Retinal pigment epithelial cell (primary cell): ENCODE measurements at places on chromosomes 13 and 19.

DNA sequence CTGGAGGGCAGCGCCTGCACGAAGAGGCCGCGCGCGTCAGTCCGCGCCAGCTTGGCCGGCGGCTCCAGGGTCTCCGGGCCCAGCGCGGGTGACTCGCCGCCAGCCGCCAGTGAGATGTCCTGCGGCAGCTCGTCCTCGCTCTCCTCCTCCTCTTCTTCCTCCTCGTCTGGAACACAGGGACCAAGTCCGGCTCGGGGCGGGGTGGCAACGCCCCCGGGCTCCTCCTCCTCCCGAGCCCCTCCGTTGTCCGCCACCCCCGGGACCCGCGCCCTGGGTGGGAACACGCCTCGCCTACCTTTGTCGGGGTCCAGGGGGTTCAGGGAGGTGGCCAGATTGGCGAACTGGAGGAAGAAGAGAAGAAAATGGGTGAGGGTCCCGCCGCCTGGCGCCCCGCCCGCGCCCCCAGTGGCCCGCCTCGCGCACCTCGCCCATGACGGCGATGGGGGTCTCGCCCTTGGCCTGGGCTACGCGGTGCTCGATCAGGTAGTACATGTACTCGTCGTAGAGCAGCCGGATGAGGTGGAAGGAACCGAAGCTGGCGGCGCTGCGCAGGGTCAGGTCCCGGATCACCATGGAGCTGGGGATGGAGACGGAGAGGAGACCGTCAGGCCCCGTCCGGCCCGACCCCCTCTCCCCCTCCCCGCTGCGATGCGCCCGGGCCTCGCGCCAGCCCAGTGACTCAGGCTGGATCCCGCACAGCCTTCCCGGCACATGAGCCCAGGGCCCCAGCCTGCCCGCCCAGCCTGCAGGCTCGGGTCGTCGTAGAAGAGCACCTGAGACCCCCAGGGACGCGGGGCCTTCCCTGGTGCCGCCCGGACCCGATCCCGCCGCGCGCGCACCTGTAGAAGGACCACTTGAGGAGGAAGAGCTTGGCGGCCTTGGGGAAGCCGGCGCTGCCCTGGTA, 10.6 kb downstream of the DCAF15 start:
- DNase-seq, result no peak

DNA sequence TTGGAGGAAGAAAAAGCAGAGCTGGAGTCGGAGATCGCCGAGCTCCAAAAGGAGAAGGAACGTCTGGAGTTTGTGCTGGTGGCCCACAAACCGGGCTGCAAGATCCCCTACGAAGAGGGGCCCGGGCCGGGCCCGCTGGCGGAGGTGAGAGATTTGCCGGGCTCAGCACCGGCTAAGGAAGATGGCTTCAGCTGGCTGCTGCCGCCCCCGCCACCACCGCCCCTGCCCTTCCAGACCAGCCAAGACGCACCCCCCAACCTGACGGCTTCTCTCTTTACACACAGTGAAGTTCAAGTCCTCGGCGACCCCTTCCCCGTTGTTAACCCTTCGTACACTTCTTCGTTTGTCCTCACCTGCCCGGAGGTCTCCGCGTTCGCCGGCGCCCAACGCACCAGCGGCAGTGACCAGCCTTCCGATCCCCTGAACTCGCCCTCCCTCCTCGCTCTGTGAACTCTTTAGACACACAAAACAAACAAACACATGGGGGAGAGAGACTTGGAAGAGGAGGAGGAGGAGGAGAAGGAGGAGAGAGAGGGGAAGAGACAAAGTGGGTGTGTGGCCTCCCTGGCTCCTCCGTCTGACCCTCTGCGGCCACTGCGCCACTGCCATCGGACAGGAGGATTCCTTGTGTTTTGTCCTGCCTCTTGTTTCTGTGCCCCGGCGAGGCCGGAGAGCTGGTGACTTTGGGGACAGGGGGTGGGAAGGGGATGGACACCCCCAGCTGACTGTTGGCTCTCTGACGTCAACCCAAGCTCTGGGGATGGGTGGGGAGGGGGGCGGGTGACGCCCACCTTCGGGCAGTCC, 5.0 kb downstream of the FOSB start:
- no peak for DNase-seq

DNA sequence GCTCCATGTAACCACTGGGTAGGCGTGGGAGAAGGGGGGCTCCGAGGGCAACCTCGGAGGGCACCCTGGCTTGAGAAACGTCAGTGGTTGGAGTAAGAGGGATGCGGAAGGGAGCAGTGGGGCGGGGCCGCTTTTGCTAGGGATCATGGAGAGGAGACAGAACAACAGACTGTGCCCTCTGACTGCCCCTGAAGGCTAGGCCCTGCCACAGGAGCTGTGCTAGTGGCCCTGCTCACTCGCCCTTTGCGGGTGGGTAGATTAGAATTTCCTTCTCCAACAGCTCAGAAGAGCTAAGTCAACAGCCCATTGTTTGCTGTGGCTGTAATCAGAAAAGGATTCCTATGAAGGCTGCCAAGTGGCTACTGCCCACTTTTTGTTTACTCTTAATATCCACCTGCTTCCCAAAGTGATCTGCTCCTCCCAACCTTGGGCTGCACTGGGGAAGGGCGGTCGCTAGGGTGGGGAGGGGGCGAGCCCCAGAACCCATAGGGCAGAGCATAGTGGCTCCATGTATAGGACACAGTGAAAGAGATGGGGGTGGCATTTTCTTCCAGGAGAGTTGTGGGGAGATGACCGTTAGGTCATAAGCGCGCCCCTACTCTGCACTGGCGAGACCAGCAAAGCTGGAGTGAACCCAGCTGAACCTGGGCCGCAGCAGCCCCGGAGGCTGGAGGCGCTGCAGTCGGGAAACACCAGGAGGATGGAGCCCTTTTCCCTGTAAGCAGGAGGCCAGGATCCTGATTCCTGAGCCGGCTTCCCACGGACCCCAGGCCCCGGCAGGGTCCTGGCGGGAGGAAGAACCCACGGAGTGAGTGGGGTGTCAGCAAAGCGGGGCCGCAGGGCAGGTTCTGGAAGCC, 1.9 kb upstream of the C1QTNF9 start:
- peak; percentile 2 for DNase-seq

DNA sequence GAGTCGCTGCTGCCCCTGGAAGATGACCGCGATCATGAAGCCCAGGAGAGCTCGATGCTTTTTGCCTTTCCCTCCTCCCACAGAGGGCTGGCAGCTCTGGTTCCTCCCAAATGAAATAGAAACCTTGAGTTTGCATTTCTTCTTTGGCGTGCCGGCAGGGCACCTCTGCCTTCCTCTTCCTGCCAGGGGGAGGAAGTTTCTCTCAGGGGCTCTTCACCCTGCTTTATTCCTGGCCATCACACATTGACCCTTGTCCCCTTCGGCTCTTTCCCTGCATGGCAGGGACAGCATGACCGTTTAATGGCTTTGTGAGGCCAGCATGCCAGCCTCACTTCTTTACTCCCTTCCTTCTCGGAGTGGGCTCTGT, 47.9 kb downstream of the ACTN4 start:
- no peak for DNase-seq

DNA sequence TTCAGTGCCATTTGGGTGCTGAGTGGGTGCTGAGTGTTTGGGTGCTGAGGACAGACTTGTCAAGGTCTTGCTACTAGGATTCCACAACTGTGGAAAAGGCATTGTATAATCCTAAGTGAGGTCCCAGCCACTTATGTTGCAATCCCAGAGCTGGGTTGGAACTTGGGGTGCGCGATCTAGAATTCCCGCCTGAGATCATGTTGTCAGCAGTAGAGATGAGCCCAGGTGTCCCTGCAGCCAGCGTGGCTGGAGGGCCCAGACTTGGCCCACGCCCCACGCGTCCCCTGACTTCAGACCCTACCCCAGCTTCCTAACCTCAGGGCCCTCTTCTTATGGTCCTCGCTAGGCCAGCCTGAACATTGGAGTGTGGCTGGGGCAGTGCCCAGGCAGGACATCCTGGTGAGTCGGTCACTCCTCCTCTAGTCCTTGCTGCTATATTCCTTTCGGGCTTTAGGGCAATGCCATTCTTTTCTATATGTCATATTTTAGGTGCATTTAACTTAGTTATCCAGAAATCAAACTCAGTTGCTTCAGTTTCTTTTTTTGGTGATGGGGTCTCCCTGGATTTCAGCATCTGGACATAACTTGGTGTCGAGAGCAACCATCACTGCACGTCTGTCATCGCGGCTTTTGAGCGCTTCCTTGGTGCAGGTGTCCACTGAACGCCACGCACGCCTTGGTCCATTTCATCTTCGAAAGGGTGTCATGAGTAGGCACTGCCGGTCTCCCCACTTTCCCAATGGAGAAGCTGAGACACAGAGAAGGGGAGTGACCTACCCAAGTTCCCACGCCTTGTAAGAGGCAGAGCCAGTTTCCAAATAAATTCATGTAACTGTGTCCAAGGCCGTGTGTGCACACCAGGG, 46.4 kb upstream of the F7 start:
- no peak for DNase-seq

- DNase-seq, result no peak
Observed at GRCh38 chr19:7997809-7998480, 7.5 kb downstream of the ELAVL1 start.

DNA sequence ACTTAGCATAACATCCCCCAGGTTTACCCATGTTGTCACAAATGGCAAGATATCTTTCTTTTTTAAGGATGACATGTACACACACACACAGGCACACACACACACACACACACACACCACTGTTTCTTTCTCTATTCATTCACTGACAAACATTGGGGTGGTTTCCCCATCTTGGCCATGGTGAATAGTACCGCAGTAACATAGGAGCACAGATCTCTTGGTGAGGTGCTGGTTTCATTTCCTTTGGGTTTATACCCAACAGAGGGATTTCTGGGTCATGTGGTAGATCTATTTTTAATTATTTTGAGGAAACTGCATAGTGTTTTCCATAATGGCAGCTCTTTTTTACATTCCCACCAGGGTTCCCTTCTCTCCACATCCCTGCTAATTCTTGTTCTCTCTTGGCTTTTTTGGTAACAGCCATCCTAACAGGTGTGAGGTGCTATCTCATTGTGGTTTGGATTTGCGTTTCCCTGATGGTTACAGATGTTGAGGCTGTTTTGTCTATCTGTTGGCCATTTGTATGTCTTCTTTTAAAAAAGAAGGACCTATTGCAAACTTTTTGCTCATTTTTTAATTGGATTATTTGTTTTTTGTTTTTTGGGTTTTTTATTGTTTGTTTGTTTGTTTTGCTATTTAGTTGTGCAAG, 251.7 kb upstream of the IRS2 start:
- DNase-seq, result no peak

DNA sequence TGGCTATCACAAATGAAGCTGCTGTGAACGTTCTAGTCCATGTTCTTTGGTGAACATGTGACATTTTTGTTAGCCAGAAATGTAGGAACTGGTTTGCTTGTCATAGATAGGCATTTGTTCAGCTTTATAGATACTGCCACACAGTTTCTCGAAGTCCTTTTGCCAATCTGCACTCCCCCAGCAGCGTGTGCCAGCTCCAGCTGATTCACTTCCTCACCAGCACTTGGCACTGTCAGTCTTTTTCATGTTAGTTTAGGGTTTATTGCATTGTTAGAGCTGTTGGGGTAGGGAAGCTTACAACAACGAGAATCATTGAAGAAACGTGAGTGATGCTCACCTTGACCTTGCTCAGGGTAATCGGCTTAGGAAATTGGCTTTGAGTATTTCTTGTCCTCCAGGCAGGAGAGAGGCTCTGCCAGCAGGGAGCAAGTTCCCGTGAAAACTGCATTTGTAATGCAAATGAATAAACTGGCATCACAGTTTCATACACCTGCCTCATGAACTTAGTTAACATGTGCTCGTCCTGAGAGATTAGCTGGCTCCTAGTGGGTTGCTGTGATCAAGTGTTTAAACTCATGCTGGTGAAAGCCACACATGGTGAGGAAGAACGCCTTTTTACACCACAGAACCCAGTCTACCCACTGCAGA, 83.9 kb downstream of the ING1 start:
- DNase-seq, result no peak

- DNase-seq, result no peak
Observed at GRCh38 chr19:51064534-51065220, at the start of gene KLK13. Gene KLK13, minus strand, starts transcription at chr19:51065092. Its CDS starts 25 bp downstream, at chr19:51065067.

DNA sequence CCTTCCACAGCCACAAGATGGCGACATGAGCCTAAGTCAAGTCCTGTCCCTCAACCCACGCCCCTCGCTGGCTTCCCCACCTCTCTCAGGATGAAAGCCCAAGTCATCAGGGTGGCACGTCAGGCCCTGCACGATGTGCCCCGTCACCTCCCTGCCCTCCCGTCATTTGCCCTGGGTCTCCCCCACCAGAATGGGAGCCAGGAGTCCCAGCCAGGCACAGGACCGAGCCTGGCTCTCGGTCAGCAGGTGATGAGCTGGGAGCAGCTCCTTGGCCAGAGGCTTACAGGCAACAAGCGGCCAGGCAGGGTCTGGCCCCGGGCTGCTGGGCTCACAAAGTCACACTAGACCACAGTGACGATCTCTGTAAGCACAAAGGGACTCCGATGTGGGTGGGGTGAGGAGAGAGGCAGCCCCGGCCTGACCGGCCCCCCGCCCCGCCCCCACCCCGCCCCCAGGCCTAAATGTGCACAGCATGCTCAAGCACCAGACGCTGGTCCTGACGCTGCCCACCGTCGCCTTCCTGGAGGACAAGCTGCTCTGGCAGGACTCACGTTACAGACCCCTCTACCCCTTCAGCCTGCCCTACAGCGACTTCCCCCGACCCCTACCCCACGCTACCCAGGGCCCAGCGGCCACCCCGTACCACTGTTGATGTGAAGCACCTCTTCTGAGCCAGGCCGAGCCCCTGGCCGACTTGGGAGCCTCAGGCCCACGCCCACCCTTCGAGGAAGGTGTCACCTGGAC, 7.3 kb downstream of the MRPL4 start:
- DNase-seq, result peak; percentile 40
